PC-9 (cell line): ENCODE measurements at places on chromosomes 13 and 19. TPM values are rescaled to one million over a fixed set of nuclear protein-coding genes. Genes with fewer than 3 reads are reported as not detected.

GRCh38 chr19:39599116-39599515 lies 3.2 kb upstream of the LGALS13 start:
- no peak for DNase-seq

DNA sequence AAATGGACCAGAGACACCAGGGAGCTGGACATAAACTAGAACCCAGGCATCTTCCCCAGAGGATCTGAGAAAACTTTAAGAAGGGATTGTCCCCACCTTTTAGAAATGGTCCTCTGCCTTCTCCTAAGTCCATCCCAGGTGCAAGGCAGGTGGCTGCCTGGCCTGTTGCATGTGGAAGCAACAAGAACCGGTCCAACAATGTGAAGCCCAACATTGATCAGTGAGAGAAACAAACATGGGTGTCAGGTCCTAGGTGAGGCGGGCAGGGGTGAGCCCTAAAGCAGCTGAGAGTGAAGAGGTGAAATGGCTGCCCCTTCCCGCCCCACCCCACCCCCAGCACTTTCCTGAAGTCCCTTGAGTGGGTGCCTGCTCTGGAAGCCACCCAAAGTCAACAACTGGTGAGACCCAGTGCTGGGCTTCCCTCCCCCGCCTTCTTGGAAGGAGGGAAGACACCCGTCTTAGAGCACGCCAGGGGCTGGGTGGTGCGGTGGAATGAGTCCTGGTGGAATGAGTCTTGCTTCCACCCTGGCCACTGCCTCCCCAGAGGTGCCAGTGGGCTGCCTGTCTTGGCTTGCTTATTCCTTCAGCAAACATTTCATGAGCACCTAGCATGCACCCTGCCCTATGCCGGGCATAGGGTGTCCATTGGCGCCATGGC lies 1.7 kb downstream of the AP1M1 start:
- no peak for DNase-seq

GRCh38 chr19:46009530-46010510 lies 13.0 kb downstream of the PGLYRP1 start:
- DNase-seq, result peak; percentile 52

GRCh38 chr13:72255908-72256307 lies 388.9 kb upstream of the DACH1 start:
- peak; percentile 3 for DNase-seq

DNA sequence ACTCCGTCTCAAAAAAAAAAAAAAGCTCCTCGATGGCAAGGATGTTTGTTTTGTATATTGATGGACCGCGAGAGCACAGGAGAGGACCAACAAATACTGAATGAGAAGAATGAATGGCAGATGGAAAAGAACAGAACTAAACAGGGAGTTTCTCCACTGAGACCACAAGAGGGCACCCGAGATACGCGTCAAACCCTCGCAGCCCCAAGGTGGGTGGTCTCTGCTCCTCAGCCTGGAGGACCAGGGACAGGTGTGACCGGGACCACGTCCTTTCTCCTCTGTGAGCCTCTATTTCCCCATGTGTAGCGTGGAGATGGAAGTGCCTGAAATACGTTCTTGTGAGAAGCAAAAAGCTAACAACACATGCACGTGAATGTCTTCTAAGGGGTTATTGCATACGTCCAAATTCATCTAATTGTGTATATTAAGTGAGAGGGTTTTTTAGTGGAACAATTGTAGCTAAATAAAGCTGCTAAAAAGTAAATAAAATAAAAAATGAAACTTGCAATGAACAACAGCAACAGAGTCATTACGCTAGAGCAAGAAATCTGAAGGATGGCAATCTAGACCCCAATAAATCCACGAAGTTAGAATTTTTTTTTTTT lies 8.3 kb upstream of the CDC42EP5 start:
- DNase-seq, result peak; percentile 40

DNA sequence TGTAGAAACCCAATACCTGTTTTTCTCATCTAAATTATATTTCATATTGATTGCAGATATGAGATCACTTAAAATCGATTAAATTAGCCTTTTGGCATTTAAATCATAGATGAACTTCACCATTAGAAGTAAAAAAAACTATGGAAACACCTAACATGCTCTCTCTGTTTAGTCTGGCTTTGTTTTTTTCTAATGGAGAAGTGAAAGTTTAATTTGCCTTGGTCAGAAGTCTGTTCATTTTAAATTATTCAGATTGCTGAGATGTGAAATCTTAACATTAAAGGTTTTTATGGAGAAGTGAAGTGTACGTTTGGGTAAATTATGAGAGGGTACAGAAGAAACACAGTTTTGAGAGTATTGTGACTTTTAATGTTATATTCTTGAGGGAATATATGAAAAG lies 6.7 kb downstream of the SUGT1 start:
- DNase-seq, result no peak

DNA sequence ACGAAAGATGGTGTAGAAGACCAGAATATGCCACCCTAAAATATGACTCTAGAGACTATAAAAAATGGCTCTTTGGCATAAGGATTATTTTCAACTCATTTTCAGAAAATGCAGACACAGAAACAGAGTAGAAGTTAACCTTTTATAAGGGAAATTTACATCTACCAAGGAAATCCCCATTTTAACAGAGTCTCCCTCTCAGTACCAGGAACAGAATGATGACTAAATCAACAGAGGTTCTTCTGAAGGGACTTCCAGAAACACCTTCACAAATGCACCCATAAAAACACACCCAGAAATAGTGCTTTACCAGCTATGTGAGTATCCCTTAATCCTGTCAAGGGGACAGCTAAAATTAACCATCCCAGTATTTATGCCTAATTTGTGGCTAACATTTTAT lies 29.1 kb downstream of the PLPP2 start:
- no peak for DNase-seq

- DNase-seq, result no peak
These were observed 40.3 kb downstream of the RCBTB2 start for GRCh38 chr13:48492470-48493065.

DNA sequence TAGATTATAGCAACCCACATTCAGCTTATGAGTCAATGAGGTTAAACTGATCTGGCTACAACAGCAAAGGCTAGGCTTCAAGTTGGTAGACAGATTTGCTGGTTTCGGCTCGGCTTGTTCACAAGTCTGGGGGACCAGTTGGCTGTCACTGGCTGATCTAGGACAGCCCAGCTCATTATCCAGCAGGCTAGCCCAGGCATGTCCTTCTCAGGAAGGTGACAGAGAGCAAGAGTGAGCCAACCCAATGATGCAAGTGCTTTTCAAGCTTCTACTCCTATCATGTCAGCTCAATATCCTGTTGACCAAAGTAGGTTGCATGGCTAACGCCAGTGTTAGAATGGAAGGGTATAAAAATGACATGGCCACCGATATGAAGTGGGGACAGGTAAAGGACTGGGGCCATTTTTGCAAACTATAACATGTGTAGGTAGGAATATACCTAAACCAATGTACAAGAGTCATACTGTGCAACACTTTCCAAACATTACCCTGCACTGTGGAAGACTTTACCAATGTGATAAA lies 220.9 kb upstream of the SOX21 start:
- DNase-seq, result no peak

GRCh38 chr13:93305886-93306285 lies 79.3 kb downstream of the GPC6 start:
- DNase-seq, result no peak

DNA sequence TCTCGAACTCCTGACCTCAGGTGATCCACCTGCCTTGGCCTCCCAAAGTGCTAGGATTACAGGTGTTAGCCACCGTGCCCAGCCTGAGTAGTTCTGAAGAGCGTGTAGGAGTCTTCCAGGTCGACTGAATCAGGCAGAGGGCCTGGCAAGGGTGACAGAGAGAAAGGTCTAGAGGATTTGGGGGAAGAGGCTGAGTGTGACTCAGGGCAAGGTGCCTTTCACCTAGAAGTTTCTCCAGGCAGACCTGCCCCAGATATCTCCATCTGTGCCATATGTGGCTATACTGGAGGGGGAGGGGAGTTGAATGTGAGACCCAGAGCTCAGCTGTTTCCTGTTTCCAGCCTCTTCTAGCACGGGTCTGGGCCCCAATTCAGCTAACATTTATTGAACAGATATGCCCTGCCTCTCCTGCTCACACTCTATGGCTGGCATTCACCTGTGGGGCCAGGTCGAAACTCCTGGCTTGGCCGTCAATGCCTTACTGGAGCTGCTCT lies 1.3 kb downstream of the CCDC159 start:
- no peak for DNase-seq

- DNase-seq, result no peak
These were observed 24.6 kb downstream of the PAK4 start for GRCh38 chr19:39150235-39150634.

GRCh38 chr13:52428295-52428694 lies 22.1 kb downstream of the VPS36 start:
- DNase-seq, result peak; percentile 81

GRCh38 chr13:113537909-113538688 lies 46.5 kb upstream of the TFDP1 start:
- no peak for DNase-seq

DNA sequence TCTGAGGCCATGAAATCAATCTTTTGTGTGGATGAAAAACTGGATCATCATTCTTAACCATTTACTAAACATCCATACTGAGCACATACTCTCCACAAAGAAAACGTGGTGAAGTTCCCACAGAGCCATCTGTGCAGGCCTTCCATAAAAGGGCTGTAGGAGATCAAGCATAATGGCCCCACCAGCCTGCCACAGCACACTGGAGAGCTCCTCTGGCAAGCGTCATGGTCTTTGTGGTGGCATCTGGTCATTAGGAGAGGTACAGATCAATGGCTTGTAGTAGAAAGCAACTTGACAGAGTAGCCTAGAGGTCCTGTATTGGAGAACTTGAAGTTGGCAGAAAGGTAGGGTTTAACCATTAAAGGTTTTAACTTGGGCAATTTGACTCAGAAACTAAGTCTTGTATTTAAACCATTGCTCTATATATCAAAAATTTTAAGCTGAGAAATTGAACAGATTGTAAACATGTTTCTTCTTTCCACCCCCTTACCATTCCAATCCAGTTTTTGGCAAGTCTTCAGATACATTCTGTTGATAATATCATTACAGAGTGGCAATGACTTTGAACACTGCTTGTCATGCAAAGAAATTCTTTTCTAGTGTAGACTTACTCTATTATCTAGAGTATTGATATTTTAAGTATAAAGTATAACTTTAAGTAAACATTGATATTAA lies 128.3 kb downstream of the LMO7 start:
- no peak for DNase-seq

- no peak for DNase-seq
These were observed 23.2 kb downstream of the CEACAM1 start for GRCh38 chr19:42505066-42505465.

DNA sequence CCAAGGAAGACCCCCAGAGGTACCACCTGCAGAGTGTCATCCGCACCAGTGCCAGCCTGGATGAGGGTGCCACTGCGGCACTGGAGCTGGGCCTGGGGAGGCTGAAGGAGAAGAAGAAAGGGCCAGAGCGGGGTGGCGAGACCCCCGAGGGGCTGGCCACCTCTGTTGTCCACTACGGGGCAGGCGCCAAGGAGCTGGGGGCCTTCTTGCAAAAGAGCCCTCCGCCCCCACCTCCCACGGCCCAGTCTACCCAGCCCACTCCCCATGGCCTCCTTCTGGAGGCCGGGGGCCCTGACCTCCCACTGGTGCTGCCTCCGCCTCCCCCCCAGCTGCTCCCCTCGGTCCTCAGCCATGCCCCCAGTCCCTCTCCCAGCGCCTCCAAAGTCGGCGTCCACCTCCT lies 5.4 kb downstream of the PRR12 start:
- peak; percentile 1 for DNase-seq

GRK1 gene
- not detected in 2 replicates for total RNA-seq

IZUMO2 gene
- total RNA-seq, result not detected in 2 replicates

PRTN3 gene
- total RNA-seq, result not detected in 2 replicates

IL4I1 gene
- total RNA-seq, result 0.85 TPM in 1 of 2 replicates, not detected in the other

OR10H1 gene
- total RNA-seq, result 0.20 TPM in 1 of 2 replicates, not detected in the other
